NCI-H2171 treated with DMSO at 0.1 percent for 48 hours (cell line): ENCODE measurements at places on chromosomes 3 and 15.

- DNase-seq = no peak
Measured at GRCh38 chr15:92870010-92870591, 30.0 kb upstream of the CHD2 start.

DNA sequence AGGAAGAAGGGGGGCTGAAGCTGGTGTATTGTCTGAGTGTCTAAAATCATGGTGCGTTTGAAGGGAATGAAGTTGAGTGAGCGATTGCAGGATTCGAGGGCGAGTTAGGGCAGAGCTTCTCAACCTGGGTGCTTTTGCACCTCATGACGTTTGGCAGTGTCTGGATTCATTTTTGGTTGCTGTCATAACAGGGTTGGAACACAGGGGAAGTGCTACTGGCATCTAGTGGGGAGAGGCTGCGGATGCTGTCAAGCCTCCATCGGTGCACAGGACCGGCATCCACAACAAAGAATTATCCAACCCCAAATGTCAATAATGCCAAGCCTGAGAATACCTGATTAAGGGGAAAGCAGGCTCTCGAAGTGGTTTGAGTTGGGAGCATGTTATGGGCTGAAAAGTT, 120.0 kb downstream of the SLCO3A1 start:
- DNase-seq = peak; percentile 6

DNA sequence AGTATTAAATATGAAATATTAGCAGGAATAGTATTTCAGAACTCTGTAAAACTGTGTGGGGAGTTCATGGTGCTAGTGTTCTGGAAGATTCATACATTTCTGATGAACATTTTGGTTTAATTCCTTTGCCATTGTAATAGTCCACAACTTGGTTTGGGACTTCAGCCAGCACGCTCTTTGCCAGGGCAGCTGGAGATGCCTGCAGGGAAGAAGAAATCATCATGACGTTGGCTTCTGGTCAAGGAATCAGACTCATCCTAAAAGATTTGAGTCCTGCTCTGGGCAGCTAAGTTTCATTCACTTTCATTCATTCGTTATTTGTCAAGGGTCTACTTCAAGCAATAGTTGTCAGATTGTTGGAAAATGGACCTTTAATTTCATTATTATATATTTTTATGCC, 32.4 kb upstream of the MRPL3 start:
- no peak for DNase-seq

GRCh38 chr3:134446800-134447199, 39.0 kb downstream of the ANAPC13 start:
- no peak for DNase-seq

GRCh38 chr3:113055201-113055600, 64.4 kb downstream of the GTPBP8 start:
- no peak for DNase-seq
